ENCODE measurements at places on chromosomes 5 and 9.

DNA sequence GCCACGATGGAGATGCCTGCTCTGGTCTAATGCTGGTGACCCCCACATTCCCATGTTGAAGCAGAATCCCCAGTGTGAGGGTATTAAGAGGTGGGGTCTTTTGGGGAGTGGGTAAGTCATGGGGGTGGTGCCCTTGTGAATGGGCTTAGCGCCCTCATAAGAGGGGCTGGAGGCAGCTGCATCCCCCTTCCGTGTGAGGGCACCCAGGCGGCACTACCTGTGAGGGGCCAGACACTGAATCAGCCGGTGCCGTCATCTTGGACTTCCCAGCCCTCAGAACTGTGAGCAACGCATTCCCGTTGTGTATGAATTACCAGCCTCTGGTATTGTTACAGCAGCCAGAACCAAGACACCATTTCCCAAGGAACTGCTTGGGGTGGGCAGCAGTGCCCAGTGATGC lies 27.0 kb upstream of the RNF130 start:
- DNase-seq: no peak

GRCh38 chr5:150670275-150670947 lies 9.4 kb downstream of the MYOZ3 start:
- no peak for DNase-seq

DNA sequence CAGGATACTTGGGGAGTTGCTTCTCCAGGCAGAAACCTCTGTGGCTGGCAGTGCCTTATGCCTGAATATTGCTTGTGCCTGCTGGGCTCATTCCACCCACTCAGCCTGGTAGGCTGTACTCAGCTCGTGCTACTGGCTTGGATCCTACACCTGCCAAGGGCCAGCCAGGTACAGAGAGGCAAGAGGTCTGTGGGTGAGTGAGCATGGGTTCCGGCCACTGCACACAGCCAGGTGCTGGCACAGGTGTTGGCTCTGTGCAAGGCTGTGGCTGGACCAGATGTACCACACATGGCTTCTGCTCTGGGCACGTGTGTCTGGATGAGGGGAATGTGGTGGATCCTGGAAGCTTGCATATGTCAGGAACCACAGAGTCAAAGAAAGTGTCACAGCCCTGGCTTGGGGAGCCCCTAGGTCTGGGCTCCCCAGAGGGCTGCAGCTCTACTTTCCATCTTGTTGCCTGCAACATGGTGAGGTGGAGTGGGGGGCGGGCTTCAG lies 76.7 kb upstream of the C6 start:
- DNase-seq: no peak

GRCh38 chr5:103881560-103881959 lies 319.0 kb upstream of the NUDT12 start:
- no peak for DNase-seq

GRCh38 chr5:38468202-38468673 lies 88.2 kb downstream of the LIFR start:
- no peak for DNase-seq

GRCh38 chr9:3971391-3972082 lies 328.3 kb downstream of the GLIS3 start:
- no peak for DNase-seq

DNA sequence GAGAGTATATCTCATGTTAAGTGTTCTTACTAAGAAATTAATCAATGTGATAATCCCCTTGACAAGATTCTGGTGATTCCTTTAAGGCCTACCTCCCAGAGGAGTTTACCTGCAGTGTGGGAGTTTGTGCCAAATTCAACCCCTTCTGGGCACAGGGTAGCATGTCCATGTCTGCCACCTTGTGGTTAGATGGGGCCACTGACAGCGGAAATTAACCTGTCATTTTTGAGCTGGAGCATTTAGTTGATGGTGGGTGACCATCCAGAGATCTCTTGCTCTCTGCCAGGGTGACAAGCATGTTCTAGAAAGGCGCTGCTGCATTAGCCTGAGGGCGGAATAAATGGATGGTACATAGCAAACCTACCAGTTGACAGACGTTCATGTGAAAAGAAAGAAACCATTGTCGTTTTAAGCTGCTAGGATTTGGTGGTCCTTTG lies 132.2 kb downstream of the FBXO4 start:
- DNase-seq: peak; percentile 16

- no peak for DNase-seq
Observed at GRCh38 chr9:123049589-123050222, 16.2 kb downstream of the GPR21 start.

- DNase-seq: no peak
Observed at GRCh38 chr5:116231288-116231687, 146.5 kb downstream of the COMMD10 start.

GRCh38 chr9:135343837-135344522 lies 135.6 kb upstream of the PPP1R26 start:
- peak; percentile 63 for DNase-seq

GRCh38 chr9:26326563-26326962 lies 566.0 kb downstream of the CAAP1 start:
- peak; percentile 60 for DNase-seq

- DNase-seq: no peak
Observed at GRCh38 chr5:78649211-78649695, 681 bp upstream of the LHFPL2 start.

GRCh38 chr9:14222149-14222835 lies 91.6 kb downstream of the NFIB start:
- no peak for DNase-seq

- no peak for DNase-seq
Observed at GRCh38 chr5:31350395-31350794, 156.9 kb downstream of the CDH6 start.

DNA sequence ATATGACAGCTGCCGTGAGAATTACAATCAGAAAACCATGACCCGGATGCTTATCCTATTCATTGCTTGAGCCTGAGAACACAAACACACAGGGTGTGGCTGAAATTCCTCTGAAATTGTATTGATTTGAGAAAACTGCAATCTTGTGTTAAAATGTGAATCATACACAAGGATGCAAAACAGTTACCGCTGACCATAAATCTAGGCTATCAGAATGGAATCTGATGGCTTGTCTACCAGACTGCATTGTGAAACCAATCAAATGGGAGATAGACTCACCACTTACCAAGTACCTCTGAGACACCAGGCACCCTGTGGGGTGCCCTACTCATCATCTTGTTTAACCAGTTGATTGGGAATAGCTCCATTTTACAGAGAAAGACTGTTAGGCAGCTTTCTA lies 188.7 kb upstream of the MSX2 start:
- DNase-seq: no peak
